ENCODE measurements at places on chromosomes 6 and 20.

GRCh38 chr6:130666786-130667185, 160.4 kb upstream of the SMLR1 start:
- no peak for DNase-seq

- DNase-seq: no peak
Measured at GRCh38 chr6:121925534-121926255, 473.8 kb upstream of the HSF2 start.

DNA sequence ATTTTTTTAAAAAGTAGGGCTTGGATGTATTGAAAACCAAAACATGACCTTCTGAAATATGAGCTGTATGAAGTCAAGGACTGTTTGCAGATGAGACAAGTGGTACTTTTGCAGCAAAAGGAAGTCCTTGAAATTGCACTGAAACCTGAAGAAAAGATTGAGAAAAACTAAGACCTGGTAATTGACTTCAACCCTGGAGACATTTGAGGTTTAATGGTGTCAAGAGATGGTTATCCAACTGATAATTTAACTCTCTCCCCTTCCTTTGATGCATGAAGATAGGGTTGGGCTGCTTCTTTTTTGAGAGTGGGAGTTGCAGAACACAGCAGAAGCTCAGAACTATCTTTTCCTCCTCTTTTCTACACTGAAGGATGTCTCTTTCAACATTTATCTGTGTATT, 180.9 kb upstream of the DTNBP1 start:
- DNase-seq: no peak

- DNase-seq: no peak
Measured at GRCh38 chr6:126672649-126673048, 332.7 kb downstream of the CENPW start.

- DNase-seq: no peak
Measured at GRCh38 chr6:91087908-91088307, 501.0 kb upstream of the MAP3K7 start.

DNA sequence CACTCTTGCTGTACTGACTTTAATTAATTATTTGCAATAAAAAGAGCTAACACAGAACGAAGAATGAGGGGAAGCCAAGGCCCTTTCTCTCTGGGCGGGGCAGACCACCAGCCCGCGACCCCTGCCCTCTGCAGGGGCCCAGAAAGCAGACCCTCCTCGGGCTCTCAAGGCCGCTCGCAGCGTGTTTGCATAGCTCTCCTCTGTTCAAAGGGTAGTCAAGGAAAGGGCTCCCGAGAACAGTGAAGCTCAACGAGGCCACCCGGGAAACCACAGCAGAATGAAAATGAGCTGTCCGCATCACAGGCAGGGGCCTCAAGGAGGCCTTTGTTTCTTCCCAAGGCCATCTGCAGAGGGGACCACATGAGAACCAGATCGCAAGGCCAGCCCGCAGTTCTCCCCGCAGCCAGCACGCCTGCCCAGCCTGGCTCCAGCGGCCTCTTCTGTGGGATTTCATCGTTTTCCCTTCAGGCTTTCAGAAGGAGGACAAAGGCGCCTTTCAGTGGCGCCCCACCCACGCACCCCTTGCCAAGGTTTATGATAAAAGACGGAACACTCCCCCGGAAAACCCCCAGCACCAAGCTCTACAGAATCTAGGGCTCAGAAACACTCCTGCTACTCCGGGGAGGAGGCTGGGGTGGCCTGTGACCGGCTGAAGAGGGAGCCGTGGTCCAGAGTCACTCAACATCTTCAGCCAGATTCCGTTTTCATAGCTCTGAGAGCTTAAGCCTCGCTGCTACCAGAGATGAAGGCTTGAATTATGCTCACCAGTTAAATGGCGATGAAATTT, 25.3 kb downstream of the ACSS1 start:
- DNase-seq: peak; percentile 23

- DNase-seq: no peak
Measured at GRCh38 chr6:148516217-148516616, 173.6 kb downstream of the SASH1 start.

- no peak for DNase-seq
Measured at GRCh38 chr6:100809346-100809745, 71.8 kb downstream of the ASCC3 start.

- DNase-seq: no peak
Measured at GRCh38 chr6:87755708-87756671, 54.0 kb upstream of the AKIRIN2 start.

GRCh38 chr6:80214436-80215022, 108.1 kb downstream of the BCKDHB start:
- DNase-seq: peak; percentile 20

DNA sequence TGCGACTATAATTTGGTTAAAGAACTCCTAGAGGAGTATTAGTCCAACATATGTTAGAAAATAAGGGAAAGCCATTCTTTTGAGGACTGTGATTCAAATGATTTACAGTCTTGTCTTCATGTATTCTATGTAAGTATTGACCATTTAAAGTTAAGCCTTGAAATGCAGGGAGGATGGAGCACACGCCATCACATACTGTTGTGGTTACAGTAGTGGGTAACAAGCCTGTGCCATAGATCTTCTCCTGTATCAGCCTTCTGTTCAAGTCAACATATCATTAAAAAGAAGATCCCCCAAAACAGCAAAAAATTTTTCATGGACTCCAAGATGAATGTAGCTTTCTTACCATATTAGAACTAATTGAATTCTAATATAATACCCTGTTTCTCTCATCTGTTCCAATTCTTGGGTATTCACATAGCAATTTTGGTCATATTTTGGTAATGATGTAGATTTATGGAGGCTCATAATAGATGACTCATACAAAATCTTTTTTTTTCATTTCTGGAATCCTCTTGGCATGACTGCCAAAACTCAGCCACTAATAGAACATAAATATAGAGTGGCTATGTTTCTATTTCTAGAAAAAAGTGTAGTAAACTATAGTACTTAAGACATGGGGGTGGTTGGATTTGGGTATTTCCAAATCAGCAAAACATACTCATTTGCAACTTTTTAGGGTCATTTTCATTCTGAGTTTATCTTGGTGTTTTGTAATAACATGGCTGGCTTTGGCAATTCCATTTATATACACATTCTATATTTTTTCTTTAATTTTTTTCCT, 413.5 kb downstream of the BCKDHB start:
- DNase-seq: no peak

DNA sequence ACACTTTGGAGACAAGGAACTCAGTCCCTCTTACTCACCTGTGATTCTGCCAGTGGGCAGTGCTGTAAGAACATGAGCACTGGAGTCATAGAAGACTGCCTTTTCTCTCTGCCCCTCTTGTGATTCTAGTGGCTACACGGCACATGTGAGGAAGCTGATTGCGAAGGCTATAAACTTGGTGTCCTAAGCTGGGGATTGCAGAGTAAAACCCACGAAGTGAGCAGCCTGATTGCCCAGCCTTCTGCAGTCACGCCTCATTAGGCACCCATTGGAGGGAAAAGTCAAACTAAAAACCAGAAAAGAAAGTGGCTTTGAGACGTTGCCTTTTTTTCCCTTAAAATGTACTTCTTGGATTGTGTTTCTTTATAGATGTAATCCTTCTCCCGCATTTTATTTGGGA, 748.4 kb upstream of the CHD6 start:
- no peak for DNase-seq

GRCh38 chr6:66664112-66664511, 957.1 kb upstream of the EYS start:
- no peak for DNase-seq

DNA sequence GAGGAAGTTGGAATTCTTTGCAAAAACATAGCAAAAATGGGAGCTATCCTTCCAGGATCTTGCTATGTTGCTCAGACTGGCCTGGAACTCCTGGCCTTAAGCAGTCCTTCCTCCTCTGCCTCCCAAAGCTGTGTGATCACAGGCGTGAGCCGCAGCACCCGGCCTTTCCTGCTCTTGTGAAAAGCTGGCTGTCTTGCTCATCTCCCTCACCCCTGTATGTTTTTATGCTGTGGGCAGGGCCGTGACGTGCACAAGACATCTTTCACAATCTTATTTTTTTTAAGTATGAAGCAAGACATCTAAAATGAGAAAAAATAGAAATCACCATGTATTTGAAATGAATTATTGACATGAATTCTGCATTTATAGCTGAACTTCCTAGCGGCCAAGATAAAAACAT, 110.4 kb downstream of the SAMD5 start:
- DNase-seq: no peak

DNA sequence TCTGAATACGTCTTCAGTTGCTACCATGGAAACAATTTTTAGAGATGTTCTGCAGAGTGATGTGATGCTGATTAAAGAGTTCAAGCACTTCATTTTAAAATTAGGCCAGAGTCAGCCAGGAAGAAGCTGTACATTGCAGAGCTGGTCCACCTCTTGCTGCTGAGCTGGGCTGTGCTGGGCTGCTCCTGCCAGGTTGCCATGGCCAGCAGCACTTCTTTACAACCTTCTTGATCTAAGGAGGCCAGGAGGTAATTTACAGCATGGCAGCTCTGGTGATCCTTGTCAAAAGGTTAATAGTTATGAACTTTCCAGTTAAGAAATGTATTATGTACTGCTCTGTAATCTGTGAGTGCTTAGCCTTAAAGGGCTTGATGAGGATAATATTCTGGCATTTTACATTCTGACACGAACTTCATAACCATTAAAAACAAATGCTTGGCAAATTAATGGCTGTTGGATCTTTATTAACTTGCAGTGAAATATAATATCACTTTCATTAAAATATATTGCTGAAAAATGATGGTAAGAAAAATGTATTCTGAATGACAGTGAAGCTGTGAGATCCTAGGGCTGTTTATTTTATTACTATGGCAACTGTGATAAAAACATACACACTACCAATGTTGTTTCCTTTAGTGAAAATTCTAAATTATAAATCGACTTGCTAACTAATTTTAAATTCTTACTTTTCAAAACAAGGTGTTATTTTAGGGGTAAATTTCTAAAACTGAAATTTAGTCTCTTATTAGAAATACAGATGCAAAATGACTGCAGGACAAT, 259.7 kb downstream of the RFPL4B start:
- DNase-seq: no peak

DNA sequence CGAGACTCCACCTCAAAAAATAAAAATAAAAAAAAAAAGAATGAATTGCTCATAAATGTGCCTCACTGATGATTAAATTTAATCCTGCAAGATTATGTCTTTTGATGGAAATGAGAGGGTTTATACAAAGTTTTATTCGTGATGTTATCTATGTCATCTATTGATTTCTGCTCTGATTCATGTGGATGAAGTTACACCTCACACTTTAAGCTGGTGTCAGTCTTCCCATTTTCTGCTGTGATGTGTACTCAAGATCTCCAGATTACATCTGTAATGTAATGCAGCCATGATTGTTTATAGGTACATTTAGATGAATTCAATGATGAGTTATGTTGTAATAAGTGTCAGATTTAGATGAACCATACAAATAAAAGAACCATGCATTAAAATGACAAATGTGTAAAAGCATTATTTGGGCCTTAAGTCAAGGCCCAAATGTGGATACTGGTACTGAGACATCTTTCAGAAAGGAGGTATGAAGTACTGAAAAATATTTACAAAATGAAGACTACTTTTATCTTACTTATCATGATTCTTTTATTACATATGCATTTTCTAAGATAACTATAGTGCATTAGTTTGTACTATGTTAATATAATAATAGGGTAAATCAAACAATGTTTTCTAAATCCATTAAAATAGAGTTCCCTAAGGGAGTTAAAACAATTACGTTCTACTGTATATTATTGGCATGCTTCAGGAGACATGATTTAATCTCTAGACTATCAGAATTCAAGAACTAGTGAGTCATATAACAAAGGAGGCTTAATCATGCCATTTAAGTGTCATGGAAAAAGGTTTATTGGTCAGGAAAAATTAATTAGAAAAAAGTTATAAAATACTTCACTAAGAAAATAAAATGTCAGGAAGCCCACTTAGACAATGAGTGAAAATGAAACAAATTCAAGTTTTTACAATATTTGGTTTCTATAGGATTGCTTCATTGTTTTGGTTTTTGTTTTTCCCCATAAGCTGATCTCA, 34.5 kb downstream of the HCRTR2 start:
- DNase-seq: no peak

- peak; percentile 38 for DNase-seq
Measured at GRCh38 chr6:109073344-109074132, 21.1 kb downstream of the SESN1 start.
